ENCODE measurements at places on chromosomes 12 and 14.
A peak's percentile ranks its signal among the peaks of the same experiment; 100 is the strongest.

DNA sequence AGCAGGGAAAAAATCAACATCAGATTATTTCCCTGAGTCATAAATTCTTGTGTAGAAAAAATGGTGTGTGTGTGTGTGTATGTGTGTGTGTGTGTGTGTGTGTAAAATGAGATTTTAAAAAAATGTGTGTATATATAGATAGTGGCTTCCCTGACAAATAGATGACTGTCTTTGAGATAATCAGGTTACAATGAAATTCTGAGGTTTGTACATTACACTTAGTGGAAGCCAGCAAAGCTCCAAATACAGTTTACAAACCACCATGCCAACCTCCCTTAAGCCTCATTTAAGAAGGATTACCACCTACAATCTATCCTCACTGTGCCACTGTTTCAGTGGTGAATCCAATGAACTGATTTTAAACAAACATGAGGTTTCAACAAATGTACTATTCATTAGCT lies 93.8 kb downstream of the MED13L start:
- DNase-seq = no peak

DNA sequence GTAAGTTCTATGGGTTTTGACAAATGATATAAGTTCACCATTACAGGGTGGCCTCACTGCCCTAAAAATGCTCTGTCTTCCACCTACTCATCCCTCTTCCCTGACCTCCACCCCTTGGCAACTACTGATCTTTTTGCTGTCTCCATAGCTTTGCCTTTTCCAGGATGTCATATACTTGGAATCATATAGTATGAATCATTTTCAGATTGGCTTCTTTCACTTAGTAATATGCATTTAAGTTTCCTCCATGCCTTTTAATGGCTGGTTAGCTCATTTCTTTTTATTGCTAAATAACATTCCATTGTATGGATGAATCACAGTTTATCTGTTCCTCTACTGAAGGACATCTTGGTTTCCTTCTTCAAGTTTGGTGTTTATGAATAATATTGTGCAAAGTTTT lies 14.0 kb upstream of the PEX5 start:
- no peak for DNase-seq

DNA sequence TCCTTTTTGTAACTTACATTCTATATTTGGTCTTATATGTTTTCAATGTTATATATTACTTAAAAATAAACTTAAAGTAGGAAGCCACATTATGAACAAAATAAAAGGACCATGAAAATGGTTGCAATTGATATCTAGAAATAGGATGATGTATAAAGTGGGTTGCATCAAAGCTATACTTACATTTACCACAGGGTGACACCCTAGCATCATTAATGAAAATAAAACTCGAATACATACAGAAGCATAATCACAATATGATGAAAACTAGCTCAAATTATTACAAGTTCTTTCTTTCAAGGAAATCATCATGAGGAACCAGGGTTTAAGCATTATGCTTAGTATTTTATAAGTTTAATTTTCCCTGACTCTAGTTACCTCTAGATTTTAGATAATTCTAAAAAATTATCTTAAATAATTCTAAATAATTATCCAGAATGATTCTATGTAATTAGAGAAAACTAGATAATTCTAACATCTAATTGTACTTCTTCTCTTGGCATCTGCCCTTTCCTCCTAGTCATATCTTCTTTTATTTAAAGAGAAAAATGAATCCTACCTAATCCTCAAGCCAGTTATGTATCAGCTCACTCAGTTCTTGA lies 31.2 kb downstream of the TAS2R7 start:
- DNase-seq = no peak

DNA sequence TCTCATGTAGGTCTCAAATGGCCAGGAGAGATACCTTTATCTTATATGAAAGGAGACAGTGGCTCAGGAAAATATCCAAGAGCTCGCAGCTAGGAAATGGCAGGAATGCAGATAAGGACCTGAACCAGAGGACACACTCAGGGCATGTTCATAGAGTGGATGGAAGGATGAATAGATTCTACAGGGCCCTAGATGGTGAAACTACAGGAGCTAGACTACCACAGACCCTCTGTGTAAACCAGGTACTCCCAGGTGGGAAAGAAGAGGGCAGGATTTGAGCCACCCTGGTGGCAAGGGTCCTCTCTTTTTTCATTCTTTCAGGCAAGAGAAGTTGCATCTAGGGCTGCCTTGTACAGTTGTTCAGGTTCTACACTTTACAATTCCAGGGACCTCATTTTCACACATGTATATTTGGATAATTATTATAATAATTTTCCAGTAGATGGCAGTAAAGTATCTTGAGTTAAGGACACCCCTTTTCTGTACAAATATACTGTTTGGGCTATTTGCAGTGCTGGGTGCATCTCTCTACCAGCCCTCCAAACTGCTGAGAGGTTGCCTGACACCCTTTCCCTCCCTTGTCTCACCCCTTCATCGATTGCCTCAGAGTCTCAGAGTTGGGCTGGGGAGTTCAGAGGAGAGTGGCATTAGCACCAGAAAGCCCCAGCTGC lies 10.5 kb upstream of the ZDHHC22 start:
- DNase-seq = no peak

DNA sequence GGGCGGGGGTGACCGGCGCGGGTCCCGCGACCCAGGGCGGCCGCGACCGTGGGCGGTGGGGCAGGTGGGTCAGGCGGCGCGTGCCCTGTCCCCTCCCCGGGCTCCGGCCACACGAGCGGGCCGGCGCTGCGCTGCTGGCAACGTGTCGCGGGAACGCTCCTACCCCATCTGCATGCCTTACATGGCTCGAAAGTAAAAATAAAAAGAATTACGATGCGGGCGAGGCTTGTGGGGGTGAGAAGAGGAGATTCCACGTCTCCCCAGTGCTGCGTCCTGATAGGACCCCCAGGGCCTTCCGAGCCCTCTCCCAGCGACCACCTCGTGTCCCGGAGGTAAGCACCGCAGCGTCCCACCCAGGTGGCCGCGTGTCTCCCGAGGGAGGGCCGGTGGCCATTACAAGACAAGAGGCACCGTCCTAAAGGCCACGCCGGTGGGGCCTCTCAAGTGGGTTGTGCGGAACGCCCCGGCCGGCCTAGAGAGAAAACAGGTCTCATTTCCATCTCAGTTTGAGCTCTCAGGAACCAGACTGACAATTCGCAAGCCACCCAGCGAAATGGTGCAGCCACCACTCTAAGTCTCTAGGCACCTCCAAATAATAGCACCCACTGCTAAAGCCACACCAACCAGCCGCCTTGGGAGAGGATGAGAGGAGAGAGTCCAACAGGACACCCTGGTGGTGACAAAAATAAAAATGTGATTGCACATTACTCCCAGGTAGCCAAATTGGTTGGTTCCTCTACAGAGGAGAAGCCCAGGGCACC lies 612 bp upstream of the FOXN3 start:
- DNase-seq = peak; percentile 34

- DNase-seq = peak; percentile 2
Observed at GRCh38 chr12:15590180-15590826, 198.9 kb downstream of the EPS8 start.

DNA sequence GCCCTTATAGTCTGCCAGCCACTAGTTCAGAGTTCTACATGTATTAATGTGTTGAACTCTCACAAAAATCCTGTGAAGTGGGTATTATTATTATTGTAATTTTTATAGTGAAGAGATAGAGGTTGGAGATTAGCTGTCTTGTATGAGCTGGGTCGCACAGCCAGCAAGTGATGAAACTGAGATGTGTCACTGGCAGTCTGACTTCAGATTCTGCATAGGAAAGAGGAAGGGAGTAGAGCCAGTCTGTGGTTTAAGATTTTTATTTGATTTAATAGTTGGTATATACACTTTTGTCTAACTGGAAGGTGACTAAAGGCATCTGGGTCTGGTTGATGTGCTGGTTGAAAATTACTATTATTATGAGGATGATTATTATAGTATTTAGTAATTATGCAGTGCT lies 5.8 kb upstream of the FRS2 start:
- no peak for DNase-seq

- DNase-seq = no peak
Observed at GRCh38 chr14:79275292-79275655, 936.0 kb downstream of the DIO2 start.

GRCh38 chr12:116434155-116435011 lies 124.8 kb upstream of the MAP1LC3B2 start:
- DNase-seq = no peak

All from stimulated activated CD8-positive, alpha-beta memory T cell treated with anti-CD3 and anti-CD28 coated beads, Interleukin-4, amount 100 ng/mL, for 24 hours (primary cell).